ENCODE measurements at places on chromosomes 4 and X.

- no peak for DNase-seq
These were observed 45.0 kb upstream of the MSANTD1 start for GRCh38 chr4:3203971-3204431.

DNA sequence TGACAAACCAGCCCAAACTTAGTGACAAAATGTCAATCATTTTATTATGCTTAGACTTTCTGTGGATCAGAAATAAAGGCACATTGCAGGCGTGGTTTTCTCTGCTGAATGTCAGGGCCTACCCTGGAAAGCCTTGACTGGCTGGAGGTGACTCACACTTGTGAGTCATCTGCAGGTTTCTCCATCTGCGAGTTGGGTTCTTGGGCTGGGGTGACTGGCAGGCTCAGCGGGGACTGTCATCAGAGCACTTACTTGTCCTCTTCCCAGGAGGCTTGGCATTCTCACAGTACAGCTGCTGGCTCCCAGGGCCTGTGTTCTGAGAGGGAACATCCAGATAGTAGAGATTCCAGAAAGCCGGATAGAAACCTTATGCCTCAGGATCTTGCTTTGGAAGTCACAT lies 153.8 kb upstream of the AGA start:
- no peak for DNase-seq

DNA sequence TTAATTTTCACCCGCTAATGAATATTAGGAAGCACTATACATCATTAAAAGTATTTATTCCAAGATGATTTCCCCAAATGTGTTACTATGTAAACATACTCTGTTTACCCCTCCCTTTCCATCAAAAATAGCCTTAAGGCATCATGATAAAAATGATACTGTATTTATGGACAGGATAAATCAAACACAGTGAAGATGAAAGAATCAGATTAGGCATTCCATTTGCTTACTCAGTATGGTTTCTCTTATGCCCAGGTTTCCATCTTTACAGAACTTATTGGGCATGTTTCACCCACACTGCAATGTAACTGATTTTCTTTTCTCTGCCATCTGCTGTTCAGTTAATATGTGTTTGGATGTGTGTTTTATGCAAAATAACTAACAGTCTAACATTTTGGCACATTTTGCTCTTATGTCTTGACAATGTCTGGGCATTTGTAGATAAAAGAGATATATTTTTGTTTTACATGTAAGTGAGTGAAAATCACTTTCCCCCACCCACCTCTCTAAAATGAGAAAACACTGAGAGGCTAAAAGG lies 445.2 kb downstream of the RPA4 start:
- no peak for DNase-seq

DNA sequence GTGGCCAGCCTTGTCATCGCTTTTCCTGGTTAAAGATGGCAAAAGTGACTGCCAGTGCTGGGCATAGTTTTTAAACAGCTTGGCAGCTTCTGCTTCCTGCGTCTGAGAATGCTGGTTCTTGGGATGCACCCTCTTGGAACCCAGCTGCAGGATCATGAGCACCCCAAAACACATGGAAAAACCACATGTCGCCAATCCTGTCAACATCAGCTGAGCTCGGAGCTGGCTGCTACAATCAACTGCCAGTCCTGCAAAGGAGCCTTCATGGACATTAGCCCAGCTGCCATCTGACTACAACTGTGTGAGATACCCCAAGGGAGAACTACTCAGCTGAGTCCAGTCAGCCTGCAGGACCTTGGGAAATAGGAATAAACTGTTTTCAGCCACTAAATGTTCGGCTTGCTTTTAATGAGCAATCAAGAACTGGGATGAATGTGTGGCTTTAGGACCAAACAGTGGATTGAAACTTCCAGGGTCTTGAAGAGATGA lies 31.0 kb downstream of the OSTC start:
- no peak for DNase-seq

DNA sequence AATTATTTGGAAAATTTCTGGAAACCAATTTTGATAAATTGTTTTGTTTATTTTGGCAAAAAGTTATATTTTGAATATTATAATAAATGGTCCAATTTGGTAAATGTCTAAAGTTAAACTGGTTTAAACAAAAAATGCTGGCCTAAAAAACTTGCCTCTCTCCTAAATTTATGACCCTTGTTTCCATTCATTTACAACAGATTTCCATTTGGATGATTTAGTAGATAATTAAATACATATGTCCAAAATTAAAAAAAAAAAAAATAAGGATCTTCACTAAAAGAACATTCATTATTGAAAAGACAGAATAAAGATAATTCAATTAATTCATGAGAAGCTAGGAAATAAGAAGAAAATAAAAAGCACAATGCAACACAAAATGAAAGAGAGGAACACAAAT lies 449.5 kb downstream of the SPRY1 start:
- DNase-seq: no peak

DNA sequence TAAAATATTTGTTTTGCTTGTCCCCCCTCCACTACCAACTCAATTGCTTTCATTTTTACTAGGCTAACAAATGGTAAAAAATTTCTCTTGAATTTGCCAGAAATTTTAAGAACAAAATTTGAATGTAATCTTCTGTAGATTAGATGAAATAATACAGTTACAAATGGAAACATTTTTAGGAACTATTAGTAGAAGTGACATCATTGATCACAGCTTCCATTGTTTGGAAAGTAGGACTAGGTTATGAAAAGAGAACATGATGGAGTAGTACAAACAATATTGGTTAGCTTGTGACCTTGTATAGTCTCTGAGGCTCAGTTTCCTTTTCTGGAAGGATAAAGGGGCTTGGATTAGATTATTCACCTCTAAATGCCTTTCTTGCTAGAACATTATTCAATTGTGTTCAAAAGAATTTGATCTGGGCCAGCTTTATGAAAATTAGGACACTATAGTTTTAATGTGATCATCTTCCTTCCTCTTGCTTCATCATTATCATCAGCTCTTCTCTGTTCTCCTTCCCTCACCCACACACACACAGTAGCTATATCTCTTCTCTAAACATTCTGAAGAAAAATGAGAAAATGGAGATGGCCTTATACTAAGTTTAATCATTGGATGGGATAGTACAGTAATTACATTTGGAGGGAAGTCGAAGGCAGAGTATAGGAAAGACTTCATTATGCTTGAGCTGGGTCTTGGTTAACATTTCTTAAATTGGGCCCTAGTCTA lies 9.9 kb downstream of the MTMR1 start:
- no peak for DNase-seq

- no peak for DNase-seq
These were observed 17.2 kb upstream of the SMIM14 start for GRCh38 chr4:39655876-39656275.

- no peak for DNase-seq
These were observed 196.9 kb downstream of the KLHL13 start for GRCh38 chrX:117919755-117920154.

DNA sequence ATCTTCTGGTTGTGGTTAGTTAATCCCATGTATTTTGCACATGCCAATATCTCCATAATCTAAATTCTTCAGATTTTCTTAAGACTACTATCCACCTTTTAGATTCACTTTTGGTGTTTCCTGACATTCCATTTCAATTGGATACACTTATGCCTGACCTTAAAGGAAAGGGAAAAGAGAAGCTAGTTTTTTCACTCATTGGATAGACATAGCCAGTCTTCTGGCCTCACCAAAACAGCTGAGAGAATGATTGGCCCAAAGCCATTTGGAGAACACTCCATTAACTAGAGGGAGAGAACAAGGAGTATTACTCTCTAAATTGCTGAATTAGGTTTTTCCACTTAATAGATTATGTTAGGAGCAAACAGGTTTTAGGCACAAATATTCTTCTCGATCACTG lies 4.0 kb downstream of the PRPS1 start:
- DNase-seq: no peak

- DNase-seq: no peak
These were observed 8.8 kb upstream of the GRPR start for GRCh38 chrX:16114611-16115010.

- no peak for DNase-seq
These were observed 39.4 kb upstream of the OCIAD2 start for GRCh38 chr4:48945981-48946380.

GRCh38 chrX:21529771-21530170 lies 128.4 kb downstream of the KLHL34 start:
- DNase-seq: no peak

DNA sequence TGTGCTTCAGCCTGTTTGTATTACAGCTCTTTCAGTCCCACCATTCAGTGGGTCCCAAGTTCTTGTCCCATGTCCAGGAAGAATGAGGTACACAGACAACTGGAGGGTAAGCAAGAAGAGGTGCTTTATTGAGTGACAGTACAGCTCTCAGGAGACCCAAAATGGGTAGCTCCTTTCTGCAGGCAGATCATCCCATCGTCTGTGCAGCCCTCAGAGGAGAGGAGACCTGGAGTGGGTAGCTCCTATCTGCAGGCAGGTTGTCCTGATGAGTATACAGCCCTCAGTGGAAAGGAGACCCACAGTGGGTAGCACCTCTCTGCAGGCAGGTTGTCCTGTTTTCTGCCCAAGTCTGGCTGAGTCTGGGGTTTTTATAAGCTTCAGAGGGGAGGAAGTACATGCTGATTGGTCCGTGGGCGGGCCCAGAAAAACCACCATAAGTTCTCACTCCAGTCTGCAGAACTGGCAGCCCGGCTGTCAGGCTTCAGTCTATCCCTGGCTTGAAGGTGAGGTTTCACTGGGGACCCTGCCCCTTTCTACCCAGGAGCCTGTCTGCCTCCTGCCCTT lies 18.0 kb downstream of the GRK4 start:
- no peak for DNase-seq

DNA sequence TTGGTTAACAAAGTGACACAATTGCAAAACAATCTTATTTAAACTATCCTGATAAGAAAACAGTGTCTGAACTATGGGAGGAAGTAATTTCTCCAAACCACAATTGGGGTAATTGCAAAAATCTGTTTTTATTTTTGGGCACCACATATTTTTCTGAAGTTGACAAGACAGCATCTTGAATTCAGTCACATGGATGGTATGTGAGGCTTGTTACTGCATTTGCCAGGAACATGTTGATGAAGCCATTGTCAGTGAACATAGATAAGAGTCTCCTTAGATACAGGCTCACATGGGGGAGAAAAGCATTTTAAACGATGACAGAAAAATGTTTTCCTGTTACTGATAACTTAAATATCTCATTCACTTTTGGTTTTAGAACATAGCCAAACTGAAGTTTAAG lies 5.5 kb upstream of the USP53 start:
- DNase-seq: no peak

- no peak for DNase-seq
These were observed at the start of gene ARHGEF6 for GRCh38 chrX:136780763-136781162. ARHGEF6 (minus strand) TSS chrX:136780932; CDS start chrX:136780882, 50 bp downstream.

- DNase-seq: no peak
These were observed 4.6 kb upstream of the SORCS2 start for GRCh38 chr4:7187691-7188090.

GRCh38 chrX:9919632-9920172 lies 47.5 kb upstream of the CLDN34 start:
- no peak for DNase-seq

GRCh38 chrX:113818346-113818745 lies 765.5 kb upstream of the HTR2C start:
- DNase-seq: no peak

- no peak for DNase-seq
These were observed 263.0 kb upstream of the RPS6KA3 start for GRCh38 chrX:20529711-20530110.

GRCh38 chrX:6228720-6229119 lies at the start of gene NLGN4X:
NLGN4X (minus strand) TSS chrX:6228867; CDS start chrX:6151466, 77,401 bp downstream.
- DNase-seq: no peak

DNA sequence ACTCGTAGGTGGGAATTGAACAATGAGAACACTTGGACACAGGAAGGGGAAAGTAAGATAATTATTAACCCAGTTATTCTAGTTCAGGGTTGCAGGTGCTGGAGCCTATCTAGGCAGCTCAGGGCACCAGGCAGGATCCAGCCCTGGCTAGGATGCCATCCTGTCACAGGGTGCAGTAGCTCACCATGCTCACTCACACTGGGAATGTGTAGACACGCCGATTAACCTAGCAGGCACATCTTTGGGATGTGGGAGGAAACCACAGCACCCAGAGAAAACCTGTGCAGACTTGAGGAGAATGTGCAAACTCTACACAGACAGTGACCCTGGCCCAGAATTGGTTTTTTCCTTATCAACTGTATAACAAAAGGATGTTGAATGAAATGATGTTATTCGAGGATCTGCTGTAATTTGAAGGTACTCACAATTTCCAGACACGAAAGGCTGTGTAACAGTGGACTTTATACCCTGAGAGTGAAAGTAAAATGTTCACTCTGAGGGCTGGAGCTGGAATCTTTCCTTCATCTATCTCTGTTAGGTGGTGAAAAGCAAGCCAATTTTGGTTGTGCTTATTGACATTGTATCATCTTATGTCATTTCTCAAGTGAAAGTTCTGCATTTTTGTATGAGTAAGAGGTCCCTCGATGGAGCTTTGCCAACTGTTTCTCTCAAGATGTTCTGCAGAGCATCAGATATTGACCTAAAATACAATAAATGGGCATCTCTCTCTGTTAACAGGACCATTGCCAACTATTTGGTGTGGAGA lies 78.8 kb downstream of the PHEX start:
- no peak for DNase-seq

GRCh38 chr4:187183826-187184225 lies 460.2 kb upstream of the FAT1 start:
- no peak for DNase-seq

DNA sequence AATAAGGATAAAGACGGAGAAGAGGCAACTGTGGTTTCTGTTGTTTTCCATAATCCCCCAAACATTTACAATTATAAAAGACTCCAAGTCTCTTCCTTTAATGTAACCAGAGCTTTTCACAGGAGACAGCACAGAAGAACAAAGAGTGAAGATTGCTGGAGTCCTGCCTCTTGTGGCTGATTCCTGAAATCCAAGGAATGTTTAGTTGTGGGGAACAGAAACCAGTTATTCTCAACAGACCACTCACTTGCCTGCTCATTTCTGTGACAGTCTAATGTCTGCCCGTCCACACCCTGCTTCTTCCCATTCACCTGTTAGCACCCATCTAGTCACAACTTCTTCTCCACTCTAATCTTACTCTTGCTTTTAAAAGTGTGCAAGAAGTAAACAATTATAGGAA lies 12.1 kb downstream of the TEX13B start:
- no peak for DNase-seq

GRCh38 chr4:165716472-165716871 lies 156.6 kb upstream of the TLL1 start:
- no peak for DNase-seq

DNA sequence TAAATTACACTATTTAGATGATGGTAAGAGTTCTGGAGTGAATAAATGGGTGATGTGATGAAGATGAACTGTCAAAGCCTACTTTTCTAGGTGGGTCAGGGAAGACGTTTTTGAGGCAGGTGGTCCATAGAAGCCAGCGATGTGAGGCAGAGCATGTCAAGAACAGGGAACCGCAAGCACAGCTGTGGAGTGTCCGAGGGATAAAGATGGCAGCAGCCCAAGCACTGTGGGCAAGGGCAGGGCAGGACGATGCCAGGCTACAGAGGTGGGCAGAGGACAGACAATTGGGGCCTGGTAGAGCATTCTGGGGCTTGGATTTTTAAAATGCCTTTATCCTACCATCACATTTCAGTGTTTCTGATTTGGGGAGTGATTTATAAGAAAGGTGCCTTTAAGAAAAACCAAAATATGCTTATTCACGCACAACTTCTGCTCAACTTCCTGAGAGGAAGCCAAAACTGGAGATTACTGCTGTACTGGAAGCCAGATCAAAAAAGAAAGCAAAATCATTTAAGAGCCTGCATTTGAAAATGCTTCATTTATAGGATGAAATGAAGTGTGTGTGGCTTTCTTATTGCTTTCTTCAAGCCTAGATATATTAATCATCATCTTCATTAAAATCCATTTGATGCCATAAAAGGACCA lies 119.0 kb upstream of the WDR17 start:
- no peak for DNase-seq

GRCh38 chr4:33255094-33255493 lies 2534.9 kb downstream of the PCDH7 start:
- DNase-seq: no peak

All from D721Med (cell line).